Left ventricle myocardium superior (tissue), 1 donor: ENCODE measurements at places on chromosomes 1 and 21. TPM values are rescaled to one million over a fixed set of nuclear protein-coding genes. Genes with fewer than 3 reads are reported as not detected.
A peak's percentile ranks its signal among the peaks of the same experiment; 100 is the strongest.

- no peak for DNase-seq
These were observed 205.7 kb downstream of the TOMM20 start for GRCh38 chr1:234922987-234923386.

The FOXO6 gene
- 3.4 TPM for total RNA-seq

The IFNGR2 gene
- total RNA-seq: 35.1 TPM

DNA sequence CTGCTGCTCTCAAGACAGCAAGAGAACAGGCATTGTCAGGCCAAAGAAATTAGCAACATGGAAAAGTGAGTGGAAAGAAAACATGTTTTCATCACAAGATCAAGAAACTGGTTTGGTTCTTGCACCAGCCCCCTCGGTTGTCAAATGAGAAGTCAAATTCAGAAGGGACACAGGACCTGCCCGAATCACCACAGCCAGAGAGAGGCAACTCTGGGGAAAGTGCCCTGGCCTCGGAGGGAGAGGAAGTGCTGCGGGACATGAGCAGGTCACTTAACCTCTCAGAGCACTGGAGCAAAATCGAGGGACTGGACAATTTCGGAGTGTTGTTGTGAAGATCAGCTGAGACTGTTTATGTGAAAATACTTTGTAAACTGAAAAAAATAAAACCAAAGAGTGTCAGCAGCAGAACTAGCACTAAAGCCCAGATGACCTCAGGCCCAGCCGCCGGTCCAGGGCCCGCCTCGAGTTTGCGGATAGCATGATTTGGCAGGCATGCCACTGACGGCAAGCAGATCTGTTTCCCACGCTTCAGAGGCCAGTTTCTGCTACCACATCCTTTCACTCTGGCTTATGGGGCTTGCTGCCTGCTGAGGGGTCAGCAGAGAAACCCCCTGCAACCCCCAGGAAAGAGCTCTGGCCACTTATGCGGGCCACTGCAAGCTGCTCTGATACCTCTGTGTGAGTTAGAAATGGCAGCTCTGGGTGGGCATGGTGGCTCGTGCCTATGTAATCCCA is 32.1 kb downstream of the CD247 start:
- DNase-seq: peak; percentile 46

DNA sequence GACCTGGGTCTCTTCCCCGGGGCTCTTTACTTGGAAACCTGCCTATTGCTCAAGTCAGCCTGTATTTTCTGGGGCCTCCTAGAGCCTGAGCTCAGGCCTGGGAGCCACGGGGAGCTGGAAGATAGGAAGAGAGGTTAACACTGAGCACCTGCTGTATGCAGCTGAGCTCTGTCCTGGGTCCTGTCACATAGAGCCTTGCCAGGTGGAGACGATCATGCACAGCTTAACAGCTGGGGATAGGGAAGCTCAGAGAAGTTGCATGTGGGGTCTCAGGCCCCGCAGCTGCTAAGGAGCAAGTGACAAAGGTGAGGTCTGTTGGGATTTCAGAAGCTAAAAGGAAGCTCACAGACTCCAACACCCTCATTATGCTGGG is 127.4 kb upstream of the TMEM51 start:
- DNase-seq: no peak

The HPCA gene
- not detected for total RNA-seq

- no peak for DNase-seq
These were observed 681.0 kb upstream of the ADAMTS5 start for GRCh38 chr21:27647921-27648320.

DNA sequence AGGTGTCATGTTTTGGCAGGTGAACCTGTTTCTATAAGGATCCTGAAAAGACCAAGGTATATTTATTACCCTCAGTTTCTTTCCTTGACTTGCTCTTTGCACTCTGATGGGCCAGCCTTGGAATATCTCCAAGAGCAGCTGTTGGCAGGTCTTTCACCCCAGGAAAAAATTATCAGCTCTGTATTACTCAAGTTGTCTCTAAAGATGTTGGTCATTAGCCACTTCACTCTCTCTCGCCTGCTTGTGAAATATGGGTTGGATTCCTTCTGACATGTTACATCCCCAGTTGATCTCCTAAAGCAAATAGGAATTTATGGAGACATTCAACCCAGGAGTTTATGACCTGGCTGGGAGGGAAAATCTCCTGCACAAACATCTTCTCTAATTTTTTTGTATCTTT is 85.9 kb downstream of the KCNJ15 start:
- no peak for DNase-seq

The CLK2 gene
- total RNA-seq: 18.9 TPM

The KPRP gene
- total RNA-seq: not detected

The RHBDL2 gene
- total RNA-seq: not detected

The LMNA gene
- 252 TPM for total RNA-seq

The ETV3L gene
- total RNA-seq: not detected

DNA sequence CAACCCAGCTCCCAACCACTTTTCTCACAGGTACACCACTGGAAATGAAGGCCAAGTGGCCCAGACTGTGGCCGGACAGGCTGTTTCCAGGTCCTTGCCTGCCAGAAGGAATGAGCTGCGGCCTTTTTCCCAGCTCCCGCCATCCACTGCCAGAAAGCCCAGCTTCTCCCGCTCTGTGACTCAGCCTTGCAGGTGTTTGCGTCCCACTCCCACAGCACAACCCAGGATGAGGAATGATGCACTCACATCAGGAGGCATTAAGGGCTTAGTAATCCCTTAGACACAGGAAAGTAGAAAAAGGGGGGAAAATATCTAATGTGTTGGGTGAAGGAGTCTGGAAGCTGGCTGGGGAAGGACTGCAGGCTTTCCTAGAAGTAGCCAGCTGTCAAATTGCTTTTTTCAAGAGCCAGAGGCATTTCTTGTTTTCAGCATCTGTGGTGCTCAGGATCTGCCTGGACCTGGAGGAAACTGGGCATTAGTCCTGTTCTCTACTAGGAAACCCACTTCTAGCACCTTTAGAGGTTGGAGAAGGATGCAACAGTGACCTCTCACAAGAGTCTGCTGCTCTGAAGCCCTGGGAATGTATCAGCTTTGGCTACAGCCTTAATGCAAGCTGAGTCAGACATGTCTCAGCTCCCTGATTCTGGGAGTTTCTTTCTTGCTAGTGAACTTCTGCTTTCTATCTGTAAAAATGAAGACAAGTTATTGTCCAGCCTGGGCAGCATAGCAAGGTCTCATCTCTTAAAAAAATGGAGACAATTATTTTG is 13.2 kb upstream of the MAP1LC3C start:
- no peak for DNase-seq

The FMO1 gene
- 0.59 TPM for total RNA-seq

DNA sequence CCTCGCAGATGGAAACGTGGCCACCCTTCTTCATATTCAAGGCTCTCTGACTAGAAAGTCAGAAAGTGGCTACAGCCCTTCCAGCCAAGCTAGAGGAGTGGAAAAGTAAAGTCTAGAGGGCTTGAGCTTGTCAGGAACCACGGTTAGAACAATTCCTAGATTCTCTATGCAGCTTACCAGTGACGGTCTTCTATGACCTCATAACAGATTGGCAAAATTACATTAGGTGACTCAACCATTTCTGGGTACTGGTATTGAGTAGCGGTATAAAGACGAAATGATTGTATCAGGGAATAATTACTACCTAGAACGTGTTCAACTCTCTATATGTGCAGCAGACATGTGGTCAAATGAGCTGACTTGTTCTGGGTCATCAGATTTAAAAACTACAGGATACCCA is 155.0 kb upstream of the RUNX1 start:
- no peak for DNase-seq

GRCh38 chr1:22289307-22289995 is 146.6 kb upstream of the WNT4 start:
- no peak for DNase-seq

- no peak for DNase-seq
These were observed 8.5 kb downstream of the ELOA start for GRCh38 chr1:23751815-23752200.

GRCh38 chr1:23639460-23640095 is 52.0 kb upstream of the RPL11 start:
- peak; percentile 45 for DNase-seq
